ENCODE measurements at places on chromosomes 12 and 14. TPM values are rescaled to one million over a fixed set of nuclear protein-coding genes. Genes with fewer than 3 reads are reported as not detected.
A peak's percentile ranks its signal among the peaks of the same experiment; 100 is the strongest.

DNA sequence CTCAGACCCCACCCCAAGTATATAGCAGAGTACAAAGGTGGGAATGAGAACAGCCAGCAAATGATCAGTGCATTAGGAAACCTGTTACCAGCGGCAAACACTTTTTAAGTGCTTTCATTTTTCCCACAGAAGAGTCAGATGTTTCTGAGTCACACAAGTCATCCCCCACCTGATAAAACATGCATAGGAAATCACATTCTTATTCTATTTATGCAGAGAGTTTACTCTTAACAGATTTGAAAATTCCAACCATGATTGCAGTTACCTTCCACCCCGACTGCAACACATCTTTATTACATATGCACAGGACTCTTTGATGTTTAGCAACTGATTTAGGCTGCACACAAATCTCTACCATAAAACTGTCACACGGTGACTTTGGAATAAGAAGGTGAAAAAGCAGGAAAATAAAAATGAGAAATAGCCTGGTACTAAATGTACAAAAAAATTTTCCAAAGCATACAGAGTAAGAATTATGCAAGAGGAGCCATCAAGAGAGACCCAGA, 236.4 kb downstream of the PAWR start:
- no peaks in the 10 kb centered on the region for H3K27me3 ChIP-seq
- H3K36me3 ChIP-seq, result no peaks in the 10 kb centered on the region
- no peak for DNase-seq
- H3K27ac ChIP-seq, result no peak overlapping the region
- no peaks in the 10 kb centered on the region for H3K4me1 ChIP-seq

- no peaks in the 10 kb centered on the region for H3K4me1 ChIP-seq
- H3K36me3 ChIP-seq, result no peaks in the 10 kb centered on the region
These were observed 23.0 kb downstream of the GLT8D2 start for GRCh38 chr12:104026841-104027599.

The CDCA4 gene
- total RNA-seq, result 3.5 TPM

- no peaks in the 10 kb centered on the region for H3K4me1 ChIP-seq
- no peaks in the 10 kb centered on the region for H3K36me3 ChIP-seq
- H3K27me3 ChIP-seq, result no peaks in the 10 kb centered on the region
- no peak overlapping the region for H3K4me3 ChIP-seq
- no peak for DNase-seq
- no peak overlapping the region for H3K27ac ChIP-seq
These were observed 37.4 kb downstream of the NOC4L start for GRCh38 chr12:132181570-132182200.

The SDR9C7 gene
- not detected for total RNA-seq

GRCh38 chr14:63269561-63270225, 49.0 kb downstream of the GPHB5 start:
- no peaks in the 10 kb centered on the region for H3K4me1 ChIP-seq
- H3K27me3 ChIP-seq, result no peaks in the 10 kb centered on the region
- no peak overlapping the region for H3K4me3 ChIP-seq
- no peaks in the 10 kb centered on the region for H3K36me3 ChIP-seq
- no peak overlapping the region for H3K27ac ChIP-seq

DNA sequence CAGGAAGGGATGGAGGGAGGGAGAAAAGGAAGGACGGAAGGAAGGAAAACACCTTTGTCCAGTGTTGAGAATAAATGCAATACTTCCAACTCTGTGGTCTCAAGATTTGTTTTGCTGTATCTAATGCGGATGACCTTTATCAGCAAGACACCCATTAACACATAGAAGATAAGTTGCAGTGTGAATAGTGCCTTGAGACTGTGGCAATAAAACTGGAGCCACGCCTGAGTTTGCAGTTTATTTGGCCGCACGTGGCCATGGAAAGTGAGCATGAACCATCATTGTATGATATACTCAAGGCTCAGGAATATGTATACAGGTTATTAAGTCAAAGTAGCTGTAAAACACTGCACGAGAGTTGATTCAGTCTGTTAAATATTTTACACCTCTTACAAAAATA, 113.6 kb upstream of the EEA1 start:
- no peaks in the 10 kb centered on the region for H3K4me1 ChIP-seq
- H3K36me3 ChIP-seq, result no peaks in the 10 kb centered on the region
- H3K27me3 ChIP-seq, result no peaks in the 10 kb centered on the region
- DNase-seq, result no peak

DNA sequence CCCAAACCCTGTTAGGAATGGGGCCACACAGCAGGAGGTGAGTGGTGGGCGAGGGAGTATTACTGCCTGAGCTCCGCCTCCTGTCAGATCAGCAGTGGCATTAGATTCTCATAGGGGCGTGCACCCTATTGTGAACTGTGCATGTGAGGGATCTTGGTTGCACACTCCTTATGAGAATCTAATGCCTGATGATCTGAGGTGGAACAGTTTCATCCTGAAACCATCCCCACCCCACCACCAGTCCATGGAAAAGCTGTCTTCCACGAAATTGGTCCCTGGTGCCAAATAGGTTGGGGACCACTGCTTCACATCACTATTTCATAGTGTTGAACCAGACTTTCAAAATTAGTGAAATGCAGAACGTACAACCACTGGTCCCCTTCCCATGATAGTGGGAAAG, 57.9 kb upstream of the BICD1 start:
- no peak overlapping the region for H3K27ac ChIP-seq
- H3K27me3 ChIP-seq, result no peaks in the 10 kb centered on the region
- no peak overlapping the region for H3K4me3 ChIP-seq
- no peak for DNase-seq
- no peaks in the 10 kb centered on the region for H3K36me3 ChIP-seq

- H3K27ac ChIP-seq, result no peak overlapping the region
- no peaks in the 10 kb centered on the region for H3K36me3 ChIP-seq
- no peaks in the 10 kb centered on the region for H3K27me3 ChIP-seq
These were observed 1278.1 kb downstream of the AACS start for GRCh38 chr12:126343321-126343720.

- H3K4me1 ChIP-seq, result no peaks in the 10 kb centered on the region
- no peaks in the 10 kb centered on the region for H3K27me3 ChIP-seq
These were observed 145.8 kb downstream of the KIF26A start for GRCh38 chr14:104284107-104284592.

The PUS1 gene
- 21.1 TPM for total RNA-seq

- H3K36me3 ChIP-seq, result no peaks in the 10 kb centered on the region
- no peak overlapping the region for H3K4me3 ChIP-seq
- no peaks in the 10 kb centered on the region for H3K27me3 ChIP-seq
- DNase-seq, result no peak
These were observed 35.9 kb upstream of the EGLN3 start for GRCh38 chr14:33986804-33987203.

The HCAR3 gene
- not detected for total RNA-seq

GRCh38 chr12:3931776-3932175, 58.6 kb upstream of the PARP11 start:
- H3K27ac ChIP-seq, result no peak overlapping the region
- no peak overlapping the region for H3K4me3 ChIP-seq
- no peak for DNase-seq
- no peaks in the 10 kb centered on the region for H3K27me3 ChIP-seq
- no peaks in the 10 kb centered on the region for H3K4me1 ChIP-seq

- H3K27me3 ChIP-seq, result no peaks in the 10 kb centered on the region
These were observed 108.5 kb upstream of the MAX start for GRCh38 chr14:65210822-65211182.

GRCh38 chr12:104385510-104385909, 71.2 kb upstream of the CHST11 start:
- H3K27ac ChIP-seq, result no peak overlapping the region
- no peaks in the 10 kb centered on the region for H3K36me3 ChIP-seq
- DNase-seq, result no peak
- no peak overlapping the region for H3K4me3 ChIP-seq
- no peaks in the 10 kb centered on the region for H3K27me3 ChIP-seq
- H3K4me1 ChIP-seq, result no peaks in the 10 kb centered on the region

DNA sequence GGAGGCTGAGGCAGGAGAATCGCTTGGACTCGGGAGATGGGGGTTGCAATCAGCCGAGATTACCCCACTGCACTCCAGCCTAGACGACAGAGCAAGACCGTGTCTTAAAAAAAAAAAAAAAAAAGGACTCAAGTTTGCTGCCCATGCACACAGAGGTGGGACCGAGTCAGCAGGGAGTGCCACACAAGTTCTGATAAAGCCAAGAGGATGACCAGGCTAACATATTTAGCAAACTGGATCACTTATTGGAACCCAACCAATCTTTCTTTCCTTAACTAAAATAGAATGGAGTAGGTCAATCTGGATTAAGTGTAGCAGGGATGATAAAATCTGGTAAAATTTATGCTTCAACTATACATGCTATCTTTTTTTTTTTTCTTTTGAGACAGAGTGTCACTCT, 190.4 kb upstream of the FOXN3 start:
- no peak overlapping the region for H3K4me3 ChIP-seq
- no peaks in the 10 kb centered on the region for H3K4me1 ChIP-seq
- H3K27me3 ChIP-seq, result no peaks in the 10 kb centered on the region
- H3K27ac ChIP-seq, result no peak overlapping the region

The ANO6 gene
- 51.8 TPM for total RNA-seq

The PTGER2 gene
- 0.68 TPM for total RNA-seq

DNA sequence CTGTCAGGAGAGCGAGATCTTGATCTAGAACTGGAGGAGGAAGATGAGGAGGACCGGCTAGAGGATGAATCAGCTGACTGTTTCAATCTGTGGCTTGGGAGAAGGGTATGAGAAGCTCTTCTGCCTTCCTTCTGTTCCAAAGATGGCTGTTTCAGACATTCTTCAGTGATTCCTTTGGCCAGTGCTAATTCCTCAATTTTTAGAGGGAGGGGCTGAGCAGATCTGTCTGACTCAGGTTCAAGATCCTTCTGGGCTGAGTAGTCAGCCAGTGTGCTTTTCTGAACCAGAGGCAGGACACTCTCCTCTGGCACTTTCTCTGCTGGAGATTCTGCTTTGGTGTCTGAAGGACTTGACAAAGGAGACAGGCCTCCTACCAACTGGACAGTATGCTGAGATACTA, 15.2 kb downstream of the ACIN1 start:
- H3K4me3 ChIP-seq, result no peak overlapping the region
- peaks cover 27% of the 10 kb centered on the region for H3K36me3 ChIP-seq
- peak overlapping the region; percentile 66 for H3K27ac ChIP-seq

The MYO1A gene
- total RNA-seq, result 1.9 TPM

The SMIM41 gene
- not detected for total RNA-seq

DNA sequence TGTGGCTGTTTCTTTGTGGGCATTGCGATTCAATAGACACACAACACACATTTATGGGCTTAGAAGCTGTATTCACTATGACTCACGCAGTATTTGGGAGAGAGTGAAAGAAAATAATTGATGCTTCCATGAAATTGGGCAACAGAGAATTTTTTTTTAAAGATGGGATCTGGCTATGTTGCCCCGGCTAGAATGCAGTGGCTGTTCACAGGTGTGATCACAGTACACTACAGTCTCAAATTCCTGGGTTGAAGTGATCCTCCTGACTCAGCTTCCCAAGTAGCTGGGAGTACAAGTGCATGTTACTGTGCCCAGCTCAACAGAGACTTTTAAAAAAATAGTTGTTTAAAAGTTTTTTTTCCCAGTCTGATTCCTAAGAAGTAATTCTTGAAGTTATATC, 146.3 kb downstream of the APAF1 start:
- no peaks in the 10 kb centered on the region for H3K4me1 ChIP-seq
- H3K36me3 ChIP-seq, result no peaks in the 10 kb centered on the region
- DNase-seq, result no peak
- no peak overlapping the region for H3K27ac ChIP-seq
- no peak overlapping the region for H3K4me3 ChIP-seq
- H3K27me3 ChIP-seq, result no peaks in the 10 kb centered on the region

DNA sequence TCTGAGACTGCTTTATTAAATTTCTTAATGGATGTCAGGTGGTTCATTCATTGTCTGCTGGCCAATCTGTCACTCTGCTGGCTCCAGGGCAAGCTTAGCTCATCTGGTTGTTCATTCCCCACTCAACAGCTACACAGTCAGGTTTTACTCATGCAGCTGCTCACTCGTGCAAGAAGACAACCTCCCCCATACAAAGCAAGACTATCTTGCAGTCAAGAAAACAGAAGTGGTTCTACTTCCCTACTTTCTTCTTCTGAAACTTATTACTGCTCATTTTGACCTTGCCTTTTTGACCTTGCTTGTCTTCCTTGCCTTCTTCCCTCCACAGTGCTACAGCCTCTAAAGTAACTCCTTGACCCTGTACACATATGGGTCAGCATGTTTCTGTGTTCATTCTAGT, 277.9 kb downstream of the SSPN start:
- no peak overlapping the region for H3K4me3 ChIP-seq
- H3K36me3 ChIP-seq, result peaks cover 40% of the 10 kb centered on the region
- H3K27ac ChIP-seq, result no peak overlapping the region

DNA sequence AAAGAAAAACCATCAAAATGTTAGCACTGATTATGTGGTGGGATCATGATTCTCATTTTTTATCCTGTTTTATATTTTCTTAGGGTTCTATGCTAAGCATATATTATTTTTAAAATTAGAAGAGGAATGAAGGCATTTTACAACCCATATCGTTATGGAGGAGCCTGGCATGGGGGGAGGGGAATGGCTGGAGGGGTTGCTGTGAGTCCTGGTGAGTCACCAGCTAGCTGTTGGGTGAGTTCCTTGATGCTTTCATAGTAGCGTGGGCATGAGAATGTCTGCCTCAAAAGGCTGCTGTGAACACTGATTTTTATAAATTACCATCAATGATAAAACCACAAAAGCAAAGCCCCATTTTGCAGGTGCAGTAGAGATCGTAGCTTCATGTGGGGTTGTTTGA, 46.9 kb downstream of the C14orf132 start:
- H3K36me3 ChIP-seq, result no peaks in the 10 kb centered on the region
- no peak overlapping the region for H3K4me3 ChIP-seq
- no peak for DNase-seq
- H3K4me1 ChIP-seq, result no peaks in the 10 kb centered on the region

The TBX5 gene
- not detected for total RNA-seq

GRCh38 chr14:54221971-54222370, 174.8 kb upstream of the CDKN3 start:
- no peak overlapping the region for H3K4me3 ChIP-seq
- no peaks in the 10 kb centered on the region for H3K4me1 ChIP-seq
- H3K27ac ChIP-seq, result no peak overlapping the region
- no peak for DNase-seq

DNA sequence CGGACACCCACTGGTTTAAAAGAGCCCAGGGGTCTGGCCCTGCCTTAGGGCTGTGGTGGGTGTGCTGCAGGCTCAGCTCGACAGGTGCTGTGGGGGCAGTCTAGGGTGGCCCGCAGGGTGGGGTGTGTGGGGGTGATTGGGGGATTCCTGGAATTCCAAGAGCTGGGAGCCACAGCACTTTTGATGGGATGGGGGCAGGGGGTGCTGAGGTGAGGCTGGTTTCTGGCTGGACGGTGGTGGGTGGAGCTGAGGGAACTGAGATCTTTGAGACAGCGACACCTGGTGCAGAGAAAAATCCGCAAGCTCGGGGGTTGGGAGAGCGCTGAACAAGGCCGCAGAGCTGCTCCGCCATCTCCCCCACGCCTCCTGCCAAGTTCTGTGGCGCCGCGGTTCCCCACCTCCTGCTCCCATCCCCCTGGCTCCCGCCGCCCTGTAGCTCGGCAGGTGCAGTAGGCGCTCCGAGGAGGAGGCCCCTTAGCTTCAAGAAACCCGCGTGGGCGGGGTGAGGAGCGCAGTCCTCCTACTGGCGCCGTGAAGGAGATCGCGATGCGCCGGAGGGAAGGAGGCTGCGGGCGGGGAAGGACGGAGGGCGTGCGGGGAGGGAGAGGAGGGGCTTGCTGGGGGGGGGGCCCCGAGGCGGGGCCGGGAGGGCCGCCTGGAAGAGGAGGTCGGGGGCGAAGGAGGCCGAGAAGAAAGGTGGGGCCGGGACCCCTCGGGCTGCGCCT, 1.3 kb upstream of the TEDC1 start:
- no peaks in the 10 kb centered on the region for H3K4me1 ChIP-seq
- peak; percentile 81 for DNase-seq
- peak overlapping the region; percentile 53 for H3K4me3 ChIP-seq
- H3K36me3 ChIP-seq, result no peaks in the 10 kb centered on the region
- H3K27me3 ChIP-seq, result no peaks in the 10 kb centered on the region

GRCh38 chr12:26704684-26705460, 128.1 kb downstream of the ITPR2 start:
- no peak overlapping the region for H3K4me3 ChIP-seq
- H3K4me1 ChIP-seq, result no peaks in the 10 kb centered on the region
- H3K27me3 ChIP-seq, result no peaks in the 10 kb centered on the region

The MDP1 gene
- total RNA-seq, result 4.3 TPM

The CLEC9A gene
- total RNA-seq, result not detected

Measured in right lobe of liver (tissue), 6 donors.